ENCODE measurements at places on chromosomes 13 and 19. TPM values are rescaled to one million over a fixed set of nuclear protein-coding genes. Genes with fewer than 3 reads are reported as not detected.

- H3K27ac ChIP-seq = no peak overlapping the region
- H3K27me3 ChIP-seq = no peaks in the 10 kb centered on the region
- H3K36me3 ChIP-seq = no peaks in the 10 kb centered on the region
- no peaks in the 10 kb centered on the region for H3K4me1 ChIP-seq
- no peak overlapping the region for H3K4me3 ChIP-seq
Observed at GRCh38 chr13:70864731-70865130, 756.5 kb upstream of the KLHL1 start.

DNA sequence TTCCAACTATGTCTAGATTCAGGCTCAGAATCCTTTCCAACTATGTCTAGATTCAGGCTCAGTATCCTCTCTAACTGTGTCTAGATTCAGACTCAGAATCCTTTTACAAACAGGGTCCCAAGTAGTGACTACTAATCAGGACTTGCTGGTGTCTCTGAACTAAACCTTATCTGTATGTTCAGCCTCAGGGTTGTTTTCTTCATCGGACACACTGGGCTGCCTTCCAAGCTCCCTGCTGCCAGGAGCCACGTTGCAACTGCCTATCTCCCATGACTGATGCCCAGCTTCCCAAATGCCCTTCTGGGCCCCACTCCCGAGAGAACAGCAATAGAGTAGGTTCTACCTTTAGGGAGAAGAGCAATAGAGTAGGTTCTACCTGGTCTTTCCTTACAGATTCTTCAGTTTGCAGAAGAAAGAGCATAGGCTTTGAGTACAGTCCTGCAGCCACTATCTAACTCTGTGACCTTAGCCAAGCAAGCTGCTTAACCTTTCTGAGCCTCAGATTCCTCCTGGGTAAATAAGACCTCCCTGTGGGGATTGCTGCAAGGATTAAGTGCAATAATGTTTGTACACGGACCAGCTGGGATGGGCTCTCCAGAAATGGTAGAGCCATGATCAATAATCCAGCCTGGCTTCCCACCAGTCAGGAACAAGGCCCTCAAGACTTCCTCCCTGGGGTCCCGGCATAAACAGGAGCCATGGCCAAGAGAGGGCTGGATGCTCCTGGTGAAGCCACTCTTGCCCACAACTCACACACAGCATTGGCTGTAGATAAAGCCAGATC is 61.5 kb downstream of the ZIC5 start:
- H3K36me3 ChIP-seq = no peaks in the 10 kb centered on the region
- H3K4me3 ChIP-seq = no peak overlapping the region
- DNase-seq = no peak
- H3K4me1 ChIP-seq = no peaks in the 10 kb centered on the region
- H3K27me3 ChIP-seq = peaks cover 40% of the 10 kb centered on the region
- no peak overlapping the region for H3K27ac ChIP-seq

DNA sequence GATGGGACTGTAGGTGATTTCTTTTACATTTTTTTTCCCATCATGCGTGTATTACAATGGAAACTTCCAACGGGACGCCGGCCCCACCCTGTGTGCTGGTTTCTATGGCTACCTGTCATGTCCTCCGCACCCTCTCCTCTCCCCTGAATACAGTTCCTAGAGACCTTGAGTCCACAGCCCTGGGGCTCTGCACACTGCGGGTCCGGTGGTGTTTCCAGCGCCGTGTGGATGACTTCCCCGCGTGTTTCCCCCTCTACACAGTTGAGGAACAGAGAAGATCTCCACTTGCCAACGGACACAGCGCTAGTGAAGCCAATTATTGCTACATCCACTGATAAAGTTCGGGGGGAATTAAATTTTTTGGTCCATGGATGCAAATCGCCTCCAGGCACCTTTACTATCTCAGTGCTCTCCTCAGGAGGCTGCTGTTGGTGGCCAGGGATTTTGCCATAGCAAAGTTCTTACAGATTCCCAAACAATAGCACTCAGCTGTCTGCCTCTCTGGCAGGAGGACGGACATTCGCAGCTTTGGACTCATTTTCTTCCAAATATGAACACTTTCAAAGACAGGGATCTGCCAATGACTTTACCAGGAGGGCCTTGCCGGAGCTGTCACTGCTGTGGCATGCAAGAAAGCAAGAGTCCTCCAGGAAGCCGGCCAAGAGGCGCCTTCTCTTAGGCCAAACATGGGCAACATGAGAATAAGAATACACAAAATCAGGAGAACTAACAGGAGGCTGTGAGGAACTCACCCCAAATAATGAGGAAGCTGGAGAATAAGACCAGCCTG is 39.3 kb upstream of the GAS6 start:
- H3K27me3 ChIP-seq = peaks cover 1% of the 10 kb centered on the region
- peak overlapping the region; percentile 77 for H3K27ac ChIP-seq
- peaks cover 59% of the 10 kb centered on the region for H3K4me1 ChIP-seq
- no peak overlapping the region for H3K4me3 ChIP-seq
- peak; percentile 60 for DNase-seq
- H3K36me3 ChIP-seq = 0 out of 2 replicates have a peak, but pooled peaks cover 5% of the 10 kb centered on the region

DNA sequence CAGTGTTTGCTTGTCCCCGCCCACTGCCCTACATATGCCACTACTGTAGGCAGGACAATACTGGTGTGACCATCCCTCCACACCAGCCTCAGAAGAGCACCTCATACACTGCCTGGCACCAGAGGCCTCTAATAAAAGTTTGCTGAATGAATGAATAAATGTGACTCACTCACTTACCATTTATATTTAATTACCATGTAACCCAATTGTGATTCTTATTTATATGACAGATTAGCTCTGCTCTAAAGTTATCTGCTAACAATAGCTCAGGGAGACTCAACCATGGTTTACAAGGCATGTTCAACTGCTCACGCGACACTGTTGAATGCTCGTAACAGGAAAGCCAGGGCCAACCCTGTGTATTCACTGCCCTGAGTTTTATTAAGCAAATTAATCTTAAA is 66.0 kb upstream of the DOCK9 start:
- H3K4me1 ChIP-seq = peaks cover 62% of the 10 kb centered on the region
- H3K27me3 ChIP-seq = peaks cover 1% of the 10 kb centered on the region
- peaks cover 11% of the 10 kb centered on the region for H3K36me3 ChIP-seq
- H3K27ac ChIP-seq = peak overlapping the region; percentile 75

DNA sequence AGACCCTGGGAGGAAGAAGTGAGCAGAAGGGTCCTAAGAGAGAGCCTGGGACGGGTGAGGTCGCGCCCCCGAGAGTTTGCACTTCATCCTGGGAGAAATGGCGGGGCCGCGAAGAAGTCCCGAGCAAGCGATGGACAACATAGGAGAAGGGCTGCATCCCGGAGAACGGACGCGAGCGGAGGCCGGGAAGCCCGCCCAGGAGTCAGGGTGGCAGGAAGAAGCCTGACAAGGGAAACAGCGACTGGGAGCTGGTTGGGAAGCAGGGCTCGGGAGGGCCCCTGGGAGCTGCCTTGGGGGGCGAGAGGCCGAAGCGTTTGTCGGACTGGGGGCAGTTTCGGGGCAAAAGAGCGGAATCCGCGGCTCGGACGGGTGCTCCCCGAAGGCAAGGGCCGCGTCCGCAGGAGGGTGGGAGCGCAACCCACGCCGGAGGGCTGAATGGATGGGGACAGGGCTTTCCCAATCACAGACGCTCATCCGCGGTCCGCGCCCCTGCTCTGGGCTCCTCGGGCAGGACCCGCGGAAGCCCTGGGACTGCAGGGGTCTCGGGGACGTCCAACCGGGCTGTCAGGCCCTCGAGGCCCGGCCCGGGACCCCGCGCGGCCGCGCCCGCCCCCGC is 469 bp downstream of the ABHD17A start:
- H3K27ac ChIP-seq = peak overlapping the region; percentile 82
- no peaks in the 10 kb centered on the region for H3K36me3 ChIP-seq
- DNase-seq = no peak
- H3K4me3 ChIP-seq = peak overlapping the region; percentile 95
- H3K27me3 ChIP-seq = no peaks in the 10 kb centered on the region
- H3K4me1 ChIP-seq = peaks cover 21% of the 10 kb centered on the region

- no peak for DNase-seq
- H3K4me3 ChIP-seq = no peak overlapping the region
- H3K27ac ChIP-seq = no peak overlapping the region
Observed at GRCh38 chr19:48817585-48818124, 6.8 kb upstream of the BCAT2 start.

DNA sequence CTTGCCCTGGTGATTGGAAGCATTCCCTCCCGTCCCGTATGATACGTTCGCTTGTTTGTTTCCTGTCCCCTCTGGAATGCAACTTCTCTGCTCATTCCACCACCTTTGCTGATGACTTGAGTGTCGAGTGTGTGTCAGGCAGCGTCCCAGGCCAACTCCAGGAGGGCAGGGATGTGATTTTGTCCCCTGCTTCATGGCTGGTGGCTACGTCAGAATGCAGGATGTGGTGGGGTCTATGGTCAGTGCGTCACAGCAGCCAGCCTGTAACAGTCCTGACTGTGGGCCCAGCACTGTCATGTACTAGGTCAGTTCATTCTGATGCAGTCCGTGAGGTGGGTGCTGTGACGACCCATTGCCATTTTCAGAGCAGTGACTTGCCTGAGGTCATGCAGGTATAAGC is 16.2 kb downstream of the BRSK1 start:
- peaks cover 8% of the 10 kb centered on the region for H3K36me3 ChIP-seq
- H3K27me3 ChIP-seq = peaks cover 2% of the 10 kb centered on the region
- DNase-seq = no peak
- H3K4me3 ChIP-seq = no peak overlapping the region
- 0 out of 2 replicates have a peak, but pooled peaks cover 7% of the 10 kb centered on the region for H3K4me1 ChIP-seq

DNA sequence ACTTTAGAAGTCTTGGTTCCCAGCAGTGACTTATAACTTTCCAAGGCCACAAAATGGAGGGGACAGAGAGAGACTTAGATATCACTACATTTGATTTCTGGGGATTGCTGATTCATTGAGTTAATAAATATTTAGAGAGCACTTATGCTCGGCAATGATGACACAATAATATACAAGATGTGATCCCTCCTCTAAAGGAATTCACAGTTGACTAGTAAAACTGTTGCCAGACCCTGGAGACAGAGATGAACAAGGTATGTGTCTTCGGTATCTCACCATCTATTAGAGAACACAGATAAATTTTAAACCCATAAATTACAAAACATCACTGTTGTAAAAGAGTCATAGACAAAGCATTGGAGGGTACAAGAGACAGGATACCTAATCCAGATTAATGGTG is 437.5 kb downstream of the FOXO1 start:
- peaks cover 3% of the 10 kb centered on the region for H3K27me3 ChIP-seq
- H3K36me3 ChIP-seq = no peaks in the 10 kb centered on the region
- H3K4me3 ChIP-seq = no peak overlapping the region
- no peaks in the 10 kb centered on the region for H3K4me1 ChIP-seq

GRCh38 chr19:1311543-1312091 is 25.9 kb downstream of the EFNA2 start:
- DNase-seq = no peak
- H3K27ac ChIP-seq = no peak overlapping the region
- no peaks in the 10 kb centered on the region for H3K36me3 ChIP-seq
- no peaks in the 10 kb centered on the region for H3K4me1 ChIP-seq
- peaks cover under 1% of the 10 kb centered on the region for H3K27me3 ChIP-seq
- H3K4me3 ChIP-seq = no peak overlapping the region

DNA sequence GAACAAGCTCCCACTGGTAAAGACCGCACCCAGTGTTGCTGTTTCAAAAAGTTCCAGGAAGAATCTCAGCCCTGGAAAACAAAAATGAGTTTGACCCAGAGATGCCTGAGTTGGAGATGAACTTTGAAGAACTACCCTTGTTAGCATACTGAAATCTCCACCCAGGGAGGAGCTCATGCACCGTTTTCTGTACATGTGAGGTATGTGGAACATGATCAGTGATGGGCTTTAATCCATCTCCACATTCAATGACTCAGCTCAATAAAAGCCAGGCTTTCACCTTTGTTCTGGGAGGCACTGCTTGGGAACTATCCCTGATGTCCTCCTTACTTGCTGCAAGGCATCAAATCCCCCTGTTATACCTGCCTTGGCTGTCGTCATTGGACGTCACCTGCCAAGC is 279.9 kb downstream of the UQCRFS1 start:
- no peak overlapping the region for H3K4me3 ChIP-seq
- no peaks in the 10 kb centered on the region for H3K36me3 ChIP-seq

GRCh38 chr19:17499648-17500446 is 11.6 kb upstream of the PGLS start:
- peak overlapping the region; percentile 50 for H3K4me3 ChIP-seq
- peaks cover 35% of the 10 kb centered on the region for H3K4me1 ChIP-seq
- H3K27ac ChIP-seq = peak overlapping the region; percentile 89
- H3K36me3 ChIP-seq = peaks cover 8% of the 10 kb centered on the region
- peak; percentile 55 for DNase-seq
- H3K27me3 ChIP-seq = peaks cover 2% of the 10 kb centered on the region

DNA sequence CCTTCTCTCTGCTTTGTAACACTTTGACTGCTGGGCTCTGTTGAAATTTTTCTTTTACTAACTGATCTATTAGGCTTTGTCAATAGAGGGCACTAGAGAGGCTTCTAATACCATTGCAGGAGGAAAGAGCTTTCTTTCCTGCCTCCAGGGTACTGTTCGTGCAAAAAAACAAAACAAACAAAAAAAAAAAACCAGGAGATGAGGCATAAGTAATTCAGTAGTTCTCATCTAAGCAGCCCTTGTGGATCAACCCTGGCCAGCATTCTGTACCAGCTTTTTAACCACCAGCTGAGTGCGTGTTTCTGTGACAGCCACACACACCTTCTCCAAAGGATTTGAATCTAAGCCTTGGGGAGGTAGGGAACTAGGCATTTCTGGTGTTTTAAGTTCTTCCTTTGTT is 1707.6 kb upstream of the SLC10A2 start:
- no peaks in the 10 kb centered on the region for H3K36me3 ChIP-seq
- peak; percentile 3 for DNase-seq
- H3K4me1 ChIP-seq = peaks cover 20% of the 10 kb centered on the region
- no peak overlapping the region for H3K27ac ChIP-seq
- no peak overlapping the region for H3K4me3 ChIP-seq
- H3K27me3 ChIP-seq = no peaks in the 10 kb centered on the region

DNA sequence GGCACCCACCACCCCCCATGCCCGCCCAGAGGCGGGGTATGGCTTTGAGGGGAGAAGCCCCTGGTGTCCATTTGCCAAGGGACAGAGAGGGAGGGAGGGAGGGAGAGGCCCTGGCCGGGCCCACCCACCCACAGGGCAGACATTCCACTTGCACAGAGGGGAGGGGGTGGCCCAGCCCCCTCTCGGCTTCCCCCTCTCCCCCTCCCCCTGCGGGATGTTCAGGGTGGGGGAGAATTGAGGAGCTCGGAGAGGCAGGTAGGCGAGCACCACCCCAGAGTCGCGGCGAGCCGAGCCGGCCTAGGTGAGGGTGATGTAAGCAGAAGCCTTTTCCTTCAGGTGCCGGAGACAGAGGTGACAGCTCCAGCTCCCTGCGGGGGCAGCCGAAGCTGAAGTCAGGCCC is 12.3 kb downstream of the DPF1 start:
- DNase-seq = no peak
- H3K4me1 ChIP-seq = peaks cover 30% of the 10 kb centered on the region
- H3K4me3 ChIP-seq = no peak overlapping the region

The TMC4 gene
- 0.55 TPM for total RNA-seq

The CCNA1 gene
- not detected for total RNA-seq

The TSSK6 gene
- 0.75 TPM for total RNA-seq

The CELF5 gene
- total RNA-seq = 0.16 TPM

The ZNF701 gene
- 9.0 TPM for total RNA-seq

The SIAH3 gene
- total RNA-seq = not detected

The TMEM143 gene
- 9.0 TPM for total RNA-seq

The BRSK1 gene
- 13.3 TPM for total RNA-seq
